ENCODE measurements at places on chromosomes 4 and X.
A peak's percentile ranks its signal among the peaks of the same experiment; 100 is the strongest.

- no peak for DNase-seq
Observed at GRCh38 chr4:109072595-109072994, 229.9 kb downstream of the COL25A1 start.

- DNase-seq: no peak
Observed at GRCh38 chrX:68375803-68376202, 57.5 kb downstream of the OPHN1 start.

DNA sequence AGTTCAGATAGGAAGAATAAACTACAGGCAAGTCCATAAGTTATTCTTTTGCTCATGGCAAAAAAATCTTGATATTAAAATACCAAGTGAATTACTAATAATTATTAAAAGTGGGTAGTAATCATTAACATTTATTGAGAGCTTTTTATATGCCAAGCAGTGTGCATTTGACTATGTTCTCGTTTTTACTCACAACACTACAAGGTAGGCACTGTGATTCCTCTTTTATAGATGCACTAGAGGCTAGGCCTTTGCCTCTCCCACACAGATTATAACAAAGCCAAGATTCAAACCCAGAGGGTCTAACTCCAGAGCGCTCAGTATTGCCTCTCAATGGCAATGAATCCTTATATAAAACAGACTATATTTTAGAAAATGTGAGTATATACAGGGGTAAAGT, 254.2 kb downstream of the NAF1 start:
- no peak for DNase-seq

DNA sequence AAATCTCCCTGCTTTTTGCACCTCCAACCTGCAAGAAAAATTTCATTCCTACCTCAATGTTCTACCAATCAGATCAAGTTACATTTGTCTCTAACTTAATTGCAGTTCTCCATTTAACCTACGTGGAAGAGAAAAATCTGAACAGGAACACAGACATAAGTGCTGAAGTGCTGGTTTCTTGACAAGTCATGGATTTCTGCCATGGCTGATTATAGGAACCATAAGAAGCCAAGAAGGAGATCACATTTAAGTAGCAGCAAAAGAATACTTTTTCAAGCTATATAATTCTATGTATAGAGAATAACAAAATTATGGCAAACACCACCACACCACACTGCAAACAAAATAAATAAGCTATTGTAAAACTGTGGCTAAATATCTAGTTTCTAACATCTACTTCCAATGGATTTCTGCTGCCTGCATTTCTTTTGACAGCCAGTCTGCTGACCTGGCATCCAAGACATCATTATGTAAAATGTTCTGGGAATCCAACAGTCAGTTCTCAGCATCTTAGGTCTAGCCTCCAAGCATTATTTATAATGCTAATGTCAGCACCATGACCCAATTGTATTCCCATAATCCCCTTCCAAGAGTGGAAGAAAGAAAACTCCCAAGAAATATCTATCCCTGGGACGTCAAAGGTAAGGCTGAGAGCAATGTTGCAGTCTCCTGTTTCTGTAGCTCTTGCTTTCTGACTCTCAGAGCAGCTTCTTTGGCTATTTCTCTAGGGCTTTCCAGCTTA, 50.8 kb upstream of the GAB1 start:
- DNase-seq: no peak

GRCh38 chr4:6964858-6965257, 55.2 kb downstream of the TBC1D14 start:
- no peak for DNase-seq

DNA sequence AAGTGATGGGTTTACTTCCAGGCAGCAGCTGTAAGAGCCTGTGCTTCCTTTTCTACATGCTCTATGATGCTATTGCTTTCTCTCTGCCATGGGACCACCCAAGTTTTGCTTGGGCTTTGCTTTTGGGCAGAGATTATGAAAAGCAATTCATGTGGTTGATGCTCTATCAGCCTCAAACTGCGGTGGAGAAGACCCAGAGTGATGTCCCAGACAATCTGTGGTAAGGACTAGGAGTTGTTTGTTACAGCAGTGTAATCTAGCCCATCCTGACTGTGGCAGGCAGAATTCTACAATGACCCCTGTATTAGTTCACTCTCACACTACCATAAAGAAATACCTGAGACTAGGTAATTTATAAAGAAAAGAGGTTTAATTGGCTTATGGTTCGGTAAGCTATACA, 9.2 kb upstream of the CYTL1 start:
- DNase-seq: no peak

DNA sequence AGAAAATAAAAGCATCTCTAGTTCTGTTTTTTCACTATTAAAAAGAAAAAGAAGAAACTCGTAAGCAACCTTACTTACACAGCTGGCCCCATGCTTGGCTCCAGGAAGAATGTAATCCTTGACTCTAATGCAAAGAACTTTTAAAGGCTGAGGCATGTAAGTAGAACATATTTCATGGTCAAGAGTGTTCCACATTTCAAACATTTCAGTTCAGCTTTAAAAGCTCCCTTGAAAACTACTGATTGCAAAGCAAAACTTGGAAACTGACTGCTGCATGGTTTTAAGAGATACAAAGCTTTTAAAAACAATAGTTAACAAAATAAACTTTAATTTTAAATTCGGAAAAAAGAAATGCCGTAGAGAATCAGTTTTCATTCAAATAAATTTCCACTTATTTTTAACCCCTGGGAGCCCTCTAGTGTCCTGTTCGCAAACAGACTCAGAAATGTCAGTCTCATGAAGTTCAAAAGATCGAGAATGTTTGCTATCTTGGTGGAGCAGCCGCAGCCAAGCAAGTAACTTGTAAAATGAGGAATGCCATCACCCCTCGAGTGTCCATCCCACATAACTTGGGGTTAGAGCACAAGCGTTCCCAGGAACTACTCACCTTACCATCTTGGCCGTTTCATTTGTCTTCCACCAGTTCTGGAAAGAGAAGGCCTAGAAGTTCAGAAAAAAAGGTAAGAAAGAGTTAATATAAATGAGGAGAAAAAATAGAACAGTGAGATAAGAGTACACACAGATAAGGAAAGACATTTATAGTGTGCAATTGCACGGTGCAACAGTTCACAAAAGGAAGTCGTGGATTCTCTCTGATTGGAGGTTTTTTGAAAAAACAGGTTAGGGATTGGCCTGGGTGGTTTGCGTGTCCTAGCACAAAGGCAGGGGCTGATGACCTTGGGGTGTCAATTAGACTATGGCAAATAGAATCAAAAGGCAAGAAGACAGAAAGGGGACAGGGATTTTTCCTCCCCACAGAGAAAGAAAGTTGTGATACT, at the start of gene GASK1B:
TSS of gene GASK1B (minus strand) at position 765 of the 998 bp plus-strand sequence. CDS start 1,650 bp downstream, outside the sequence.
- DNase-seq: no peak

DNA sequence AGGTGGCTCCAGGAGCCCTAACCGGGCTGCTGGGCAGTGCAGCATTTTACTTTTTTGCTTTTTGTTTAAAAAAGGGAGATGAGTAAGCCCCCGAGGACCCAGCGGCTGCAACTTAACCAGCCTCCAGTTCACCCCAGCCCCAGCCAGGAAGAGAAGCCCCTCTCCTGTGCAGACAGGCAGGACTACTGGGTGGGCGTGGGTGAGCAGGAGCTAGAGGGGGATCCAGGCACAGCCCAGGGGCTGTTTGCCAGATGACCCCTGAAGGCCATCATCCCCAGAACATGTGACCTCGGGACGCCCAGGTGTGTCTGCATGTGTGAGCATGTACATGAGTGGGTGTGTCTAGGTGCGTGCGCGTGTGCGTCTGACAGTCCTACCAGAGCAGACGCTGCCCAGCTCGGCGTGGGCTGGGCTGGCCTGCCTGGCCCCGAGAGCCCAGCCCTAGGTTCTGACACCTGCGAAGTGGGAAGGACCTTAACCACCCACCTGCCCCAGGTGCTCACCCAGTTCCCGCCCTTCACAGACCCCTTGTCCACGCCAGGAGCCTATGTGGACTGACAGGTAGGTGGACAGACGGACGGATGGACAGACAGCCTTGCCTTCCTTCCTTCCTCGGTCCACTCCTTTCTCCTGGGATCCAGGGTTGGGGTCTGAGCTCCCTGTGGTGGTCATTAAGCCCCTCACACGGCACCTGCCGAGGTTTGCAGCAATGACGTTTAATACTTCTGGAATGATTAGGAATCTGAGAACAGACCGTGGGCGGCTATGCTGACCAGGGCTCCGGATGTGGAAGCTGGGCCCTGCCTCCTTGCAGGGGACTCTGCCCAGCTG, 7.8 kb upstream of the HAUS3 start:
- DNase-seq: peak; percentile 1

DNA sequence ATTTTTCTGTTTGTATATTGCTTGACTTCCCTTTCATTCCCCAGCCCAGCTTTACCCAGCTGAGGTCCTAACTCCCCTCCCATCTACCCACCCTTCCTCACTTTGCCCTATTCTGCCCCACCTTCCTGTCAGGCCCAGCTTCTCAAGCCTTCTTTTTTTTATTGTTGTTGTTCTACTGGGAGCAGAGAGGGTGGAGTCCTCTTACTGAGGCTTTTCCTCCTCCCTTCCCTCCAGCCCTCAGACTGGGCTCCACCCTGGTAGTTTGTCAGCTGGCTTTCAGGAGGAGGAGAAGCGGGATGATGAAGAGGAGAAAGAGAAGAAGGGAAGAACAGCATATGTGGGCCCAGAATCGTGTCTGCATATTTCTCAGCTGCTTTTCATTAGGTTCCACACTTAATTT, 3.2 kb upstream of the KLF8 start:
- DNase-seq: no peak

DNA sequence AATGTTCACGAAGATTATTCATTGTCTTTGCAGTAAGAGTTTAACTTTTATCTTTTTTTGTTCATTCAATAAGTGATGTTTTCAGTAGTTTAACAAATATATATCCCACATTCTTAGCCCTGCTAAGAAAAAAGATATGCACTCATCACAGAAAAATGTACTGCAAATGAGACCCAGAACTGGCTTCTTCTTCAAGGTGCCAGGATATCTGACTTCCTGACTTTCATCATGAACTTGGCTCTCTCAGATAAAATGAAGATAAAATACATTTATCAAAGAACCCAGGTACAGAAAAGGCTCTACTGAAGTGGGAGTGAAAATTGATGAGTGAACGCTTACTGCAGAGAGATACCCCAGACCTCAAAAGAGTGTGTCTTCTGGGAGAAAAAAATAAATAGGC, 177.8 kb upstream of the DKK2 start:
- no peak for DNase-seq

DNA sequence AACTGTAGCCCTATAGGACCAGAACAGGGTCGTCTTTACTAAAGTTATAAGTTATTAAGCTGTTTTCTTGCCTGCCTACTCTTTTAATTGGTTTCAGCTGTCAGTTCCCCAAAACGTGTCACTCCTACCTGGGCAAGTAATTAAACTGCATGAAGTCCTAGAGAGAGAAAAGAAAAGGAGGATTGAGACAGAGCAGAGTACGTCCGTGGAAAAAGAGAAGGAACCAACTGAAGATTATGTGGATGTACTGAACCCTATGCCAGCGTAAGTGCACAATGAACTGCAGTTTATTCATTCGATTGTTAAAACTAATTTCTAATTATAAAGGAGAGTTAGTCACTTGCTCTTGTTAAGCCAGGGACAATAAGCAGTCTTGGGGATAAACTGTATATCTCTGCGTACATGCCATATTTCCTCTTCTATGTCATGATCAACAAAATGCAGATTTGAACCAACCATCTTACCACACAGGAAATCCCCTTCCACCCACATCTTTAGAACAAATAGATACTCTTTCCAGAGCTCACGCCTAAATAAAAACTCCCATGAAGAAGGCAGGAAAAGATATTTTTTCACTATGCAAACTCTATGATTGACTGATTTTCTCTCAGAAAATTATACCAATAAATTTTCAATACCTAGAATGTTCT, 22.8 kb downstream of the STAP1 start:
- no peak for DNase-seq

DNA sequence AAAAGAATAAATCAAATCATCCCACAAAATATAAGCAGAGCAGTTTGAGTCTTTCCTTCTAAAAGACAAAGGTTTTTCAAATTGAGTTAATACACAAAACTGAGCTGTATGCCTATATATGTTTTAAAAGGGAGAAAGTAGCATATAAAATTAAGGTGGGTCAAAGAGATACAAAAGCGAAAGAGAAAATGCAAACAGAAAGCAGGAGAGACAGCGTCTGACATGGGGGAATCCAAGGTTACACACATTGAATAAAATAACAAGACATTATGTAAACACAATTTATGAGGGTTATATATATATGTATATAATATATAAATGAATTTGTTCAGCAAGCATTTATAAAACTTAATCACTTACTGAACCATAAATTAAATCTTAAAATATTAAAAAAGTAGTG, 276.1 kb upstream of the LCORL start:
- DNase-seq: no peak

DNA sequence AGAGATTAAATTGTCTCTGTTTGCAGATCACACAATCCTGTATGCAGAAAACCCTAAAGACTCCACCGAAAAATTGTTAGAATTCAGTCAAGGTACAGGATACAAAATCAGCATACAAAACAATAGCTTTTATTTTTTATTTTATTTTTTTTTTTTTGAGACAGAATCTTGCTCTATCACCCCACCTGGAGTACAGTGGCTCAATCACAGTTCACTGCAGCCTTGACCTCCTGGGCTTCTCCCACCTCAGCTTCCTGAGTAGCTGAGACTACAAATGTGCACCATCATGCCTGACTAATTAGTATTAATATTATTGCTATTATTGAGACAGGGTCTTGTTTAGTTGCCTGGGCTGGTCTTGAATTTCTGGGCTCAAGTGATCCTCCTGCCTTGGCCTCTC, 8.9 kb upstream of the PLXNB3 start:
- DNase-seq: no peak

DNA sequence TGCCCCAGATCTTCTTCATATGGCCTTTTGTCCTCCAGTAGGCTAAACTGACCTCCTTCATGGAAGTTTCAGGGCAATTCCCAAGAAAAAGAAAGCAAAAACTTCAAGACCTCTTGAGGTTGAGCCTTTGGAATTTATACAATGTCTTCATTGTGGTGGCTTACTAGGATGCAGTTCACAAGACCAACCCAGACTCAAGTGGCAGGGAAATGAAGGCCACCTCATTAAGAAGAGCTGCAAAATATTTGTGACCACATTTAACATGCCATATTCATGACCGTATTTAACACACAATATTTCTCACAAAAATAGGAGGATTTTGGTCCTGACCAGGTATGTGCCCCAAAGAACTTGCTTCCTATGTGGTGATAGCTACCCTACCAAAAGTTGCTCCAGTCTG, 605.5 kb upstream of the PITX2 start:
- no peak for DNase-seq

- no peak for DNase-seq
Observed at GRCh38 chrX:40434947-40435346, 145.8 kb upstream of the ATP6AP2 start.
